ENCODE measurements at places on chromosomes 7 and 10.

GRCh38 chr10:44376472-44377099, 8.3 kb downstream of the CXCL12 start:
- no peak for DNase-seq

GRCh38 chr7:28176174-28176573, 4.4 kb downstream of the JAZF1 start:
- no peak for DNase-seq

- no peak for DNase-seq
Observed at GRCh38 chr7:40800771-40801170, 666.0 kb downstream of the SUGCT start.

- no peak for DNase-seq
Observed at GRCh38 chr7:82423446-82423845, 20.1 kb downstream of the CACNA2D1 start.

DNA sequence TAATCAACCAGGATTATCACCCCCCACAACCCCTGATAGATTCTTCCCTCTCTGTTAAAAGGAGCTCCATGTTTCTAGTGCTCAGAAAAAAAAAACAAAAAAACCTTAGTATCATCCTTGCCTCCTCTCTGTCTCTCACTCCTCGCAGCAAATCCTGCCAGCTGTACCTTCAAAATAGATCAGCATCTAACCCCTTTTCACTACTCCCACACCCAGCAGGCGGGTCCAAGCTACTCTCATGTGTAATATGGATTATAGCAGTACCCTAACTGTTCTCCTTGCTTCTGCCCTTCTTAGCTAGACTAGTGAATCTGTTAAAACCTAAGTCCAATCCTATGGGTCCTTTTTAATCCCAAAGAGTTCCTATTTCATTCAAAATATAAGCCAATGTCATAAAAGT, 667.4 kb downstream of the MAGI2 start:
- DNase-seq: no peak

DNA sequence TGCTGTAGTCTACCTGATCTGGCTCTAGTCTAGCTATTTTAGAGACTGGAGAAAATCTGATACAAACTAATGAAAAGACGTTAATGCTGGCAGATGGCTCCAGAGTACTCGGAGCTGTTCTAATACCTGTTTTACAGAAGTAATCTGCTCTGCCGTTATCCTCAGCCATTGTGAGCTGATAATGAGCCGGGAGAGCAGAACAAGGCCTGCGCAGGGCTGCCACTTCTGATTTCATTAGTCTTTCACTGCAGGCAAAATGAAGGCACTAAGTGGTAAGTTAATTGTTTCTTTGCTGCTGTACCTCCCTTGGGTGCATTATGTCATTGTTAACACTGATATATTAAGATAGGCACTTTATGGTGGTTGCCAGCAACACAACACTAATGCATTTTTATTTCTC, 456.4 kb upstream of the PFKP start:
- no peak for DNase-seq

GRCh38 chr7:44973610-44974401, 5.0 kb downstream of the MYO1G start:
- no peak for DNase-seq

DNA sequence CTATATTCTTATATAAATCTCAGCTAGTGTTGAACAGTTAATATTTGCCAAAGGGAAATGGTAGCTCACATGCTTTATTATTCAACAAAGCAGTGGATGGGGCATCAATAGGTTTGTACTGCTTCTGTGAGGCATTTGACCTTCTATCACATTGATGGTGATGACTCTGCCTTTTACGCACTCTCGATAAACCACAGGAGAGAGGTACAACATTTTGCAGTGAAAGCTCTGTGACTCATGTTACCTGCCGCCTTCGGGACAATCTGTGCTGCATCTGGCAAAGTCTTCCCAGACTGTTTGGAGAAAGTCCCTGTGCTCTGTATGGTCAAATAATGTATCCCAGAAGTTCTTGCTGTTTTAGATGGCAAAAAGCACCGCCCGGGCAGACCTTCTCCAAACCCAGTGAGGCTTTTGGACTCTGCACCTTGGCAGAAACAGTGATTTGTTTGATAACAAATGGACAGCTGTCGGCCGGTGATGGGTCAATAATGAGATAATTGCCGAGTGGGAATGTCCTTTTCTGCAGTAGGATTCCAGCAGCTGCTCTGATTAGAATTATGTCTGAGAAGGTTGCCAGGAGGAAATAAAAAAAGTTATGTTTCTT, 61.0 kb downstream of the PLPP4 start:
- DNase-seq: no peak

DNA sequence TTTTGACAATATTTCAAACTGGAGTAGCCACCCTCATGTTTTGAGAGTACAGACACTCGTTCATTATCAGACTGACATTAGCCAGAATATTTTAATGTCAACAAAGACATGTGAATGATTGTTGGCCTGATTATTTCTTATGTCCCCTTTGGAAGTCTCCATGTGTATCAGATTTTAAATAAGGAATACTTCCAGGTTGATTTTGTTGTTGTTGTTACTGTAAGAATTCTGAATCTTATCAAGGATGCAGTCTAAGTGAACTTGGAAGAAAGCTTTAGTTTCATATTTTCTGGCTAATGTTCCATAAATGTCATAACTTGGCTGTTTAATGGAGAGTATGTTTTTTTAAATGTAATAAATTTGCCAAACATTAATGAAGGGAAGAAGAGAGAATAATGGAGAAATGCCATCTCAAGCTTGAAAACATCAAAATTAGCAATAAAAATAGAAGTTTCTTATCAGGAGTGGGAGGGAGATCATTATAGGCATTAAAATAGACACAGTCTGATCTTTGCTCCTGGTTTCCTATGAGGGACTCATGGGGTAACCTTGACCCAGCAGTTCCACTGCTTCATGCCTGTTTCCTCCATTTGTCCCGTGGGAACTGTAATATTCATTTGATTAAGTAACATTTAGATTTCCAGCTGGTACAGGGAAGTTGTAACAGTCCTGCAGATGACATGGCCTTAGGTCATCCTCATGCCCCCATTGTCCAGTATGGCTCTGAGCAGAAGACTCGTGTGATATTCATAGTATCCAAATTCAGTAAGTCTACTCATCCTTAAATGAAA, 122.4 kb upstream of the KIAA1217 start:
- DNase-seq: no peak

DNA sequence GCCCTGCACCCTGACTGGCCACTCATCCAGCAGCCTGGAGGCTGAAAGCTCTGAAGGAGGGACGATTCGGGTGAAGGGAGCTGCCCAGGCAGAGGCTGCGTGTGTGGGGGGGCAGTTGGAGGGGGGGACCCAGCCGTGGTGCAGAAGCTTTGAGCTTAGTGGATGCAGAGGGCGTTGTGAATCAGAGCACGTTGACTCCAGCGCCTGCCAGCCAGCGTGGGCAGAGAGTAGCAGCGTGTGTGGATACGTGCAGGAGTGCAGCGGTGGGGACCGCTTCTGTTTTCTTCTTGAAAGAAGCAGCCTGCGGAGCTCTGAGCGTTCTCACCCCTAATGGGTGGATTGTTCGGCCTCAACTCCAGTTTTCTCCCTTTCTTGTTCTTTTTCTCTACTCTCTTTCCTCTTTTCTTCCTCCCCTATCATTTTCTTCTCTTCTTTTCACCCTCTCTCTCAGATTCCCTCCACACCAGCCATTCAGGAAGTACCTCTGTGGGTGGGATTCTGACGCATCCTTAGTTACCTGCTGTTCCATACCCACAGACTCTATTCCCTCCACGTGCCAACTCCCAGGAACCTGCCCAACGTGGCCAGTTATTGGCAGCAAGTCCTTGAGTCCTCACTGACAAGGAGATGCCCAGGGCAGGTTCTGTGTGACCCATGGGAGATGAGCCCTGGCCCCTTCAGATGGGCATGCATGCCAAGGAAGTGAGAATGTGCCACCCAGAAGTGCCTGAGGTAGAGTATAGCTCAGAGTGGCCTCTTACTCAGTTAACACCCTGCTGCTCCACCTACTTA, 47.4 kb downstream of the SORCS3 start:
- no peak for DNase-seq

DNA sequence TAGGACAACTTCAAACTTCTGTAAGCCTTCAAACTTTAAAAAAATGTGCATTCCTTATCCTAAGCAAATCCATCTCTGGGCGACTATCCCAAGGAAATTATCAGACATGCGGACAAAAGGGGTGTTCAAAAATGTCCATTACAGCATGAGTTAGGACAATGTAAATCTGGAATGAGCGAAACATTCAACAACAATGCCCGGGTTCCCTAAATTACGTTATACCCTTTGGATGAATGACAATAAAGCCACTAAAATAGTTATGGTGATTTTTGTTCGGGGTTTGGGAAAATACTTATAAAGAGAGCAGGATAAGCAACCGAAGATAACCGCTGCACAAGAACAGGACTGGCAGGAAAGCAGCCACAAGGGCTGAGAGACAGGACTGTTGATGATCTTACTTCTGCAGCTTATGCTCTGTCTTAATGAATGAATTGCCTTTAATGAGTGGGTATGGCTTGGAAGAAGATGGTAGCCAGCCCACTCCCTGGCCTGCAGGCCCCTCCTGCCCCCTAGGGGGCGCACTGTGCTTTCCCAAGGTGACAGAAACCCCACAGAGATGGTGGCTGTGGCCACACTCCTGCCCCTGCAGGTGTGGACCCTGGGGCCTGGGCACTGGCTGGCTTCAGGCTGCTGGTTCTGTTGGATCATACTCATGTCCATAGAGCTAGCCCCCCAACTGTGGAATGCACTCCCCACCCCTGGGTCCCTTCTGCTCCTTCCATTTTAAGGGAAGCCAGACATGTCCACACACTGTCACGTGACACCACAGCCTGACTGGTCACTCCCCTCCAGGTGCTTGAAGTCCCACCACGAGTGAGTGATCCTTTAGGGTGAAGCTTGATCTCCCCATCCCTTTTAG, 45.0 kb downstream of the ZCCHC24 start:
- DNase-seq: no peak

- no peak for DNase-seq
Observed at GRCh38 chr7:54338319-54338718, 203.9 kb upstream of the VSTM2A start.

DNA sequence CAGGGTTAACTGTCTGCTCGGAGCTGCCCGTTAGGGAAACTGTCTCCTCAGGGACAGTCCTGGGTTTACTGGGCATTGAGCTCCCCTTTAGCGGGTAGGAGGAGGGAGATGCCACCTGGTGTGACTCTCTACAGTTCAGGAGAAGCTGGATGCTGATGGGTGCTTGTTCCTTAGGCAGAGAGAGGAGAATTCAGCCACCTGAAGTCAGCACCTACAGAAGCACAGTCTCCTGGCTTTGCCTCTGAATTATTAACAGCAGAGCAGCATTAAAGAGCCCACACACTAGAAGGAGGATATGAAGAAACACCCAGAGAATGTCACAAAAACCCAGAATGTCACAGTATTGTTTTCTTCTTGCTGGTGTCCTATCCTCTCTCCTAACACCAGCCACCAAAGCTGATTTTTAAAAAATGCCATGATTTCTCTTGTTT, 696 bp downstream of the GIMAP4 start:
- no peak for DNase-seq

- no peak for DNase-seq
Observed at GRCh38 chr10:111122127-111122526, 45.3 kb downstream of the ADRA2A start.

DNA sequence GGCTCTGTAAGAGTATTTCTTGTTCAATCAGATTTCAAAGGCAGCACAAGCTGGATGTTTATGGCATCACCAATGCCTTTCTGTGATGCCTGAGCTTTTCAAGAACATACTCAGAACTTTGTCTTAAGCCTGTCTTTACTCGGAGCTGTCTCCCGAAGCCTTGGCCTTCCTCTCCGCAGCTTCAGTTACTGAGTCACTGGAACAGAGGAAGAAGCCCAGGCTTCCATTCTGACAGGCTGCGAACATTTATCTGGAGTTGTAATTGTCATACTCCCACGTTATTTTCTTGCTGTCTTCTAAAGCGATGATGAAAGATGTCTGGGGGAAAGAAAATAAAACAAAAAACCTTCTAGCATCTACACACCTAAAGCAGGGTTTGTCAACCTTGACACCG, 43.9 kb downstream of the GRK5 start:
- DNase-seq: no peak

GRCh38 chr7:71627651-71628050, 495.7 kb downstream of the GALNT17 start:
- no peak for DNase-seq

DNA sequence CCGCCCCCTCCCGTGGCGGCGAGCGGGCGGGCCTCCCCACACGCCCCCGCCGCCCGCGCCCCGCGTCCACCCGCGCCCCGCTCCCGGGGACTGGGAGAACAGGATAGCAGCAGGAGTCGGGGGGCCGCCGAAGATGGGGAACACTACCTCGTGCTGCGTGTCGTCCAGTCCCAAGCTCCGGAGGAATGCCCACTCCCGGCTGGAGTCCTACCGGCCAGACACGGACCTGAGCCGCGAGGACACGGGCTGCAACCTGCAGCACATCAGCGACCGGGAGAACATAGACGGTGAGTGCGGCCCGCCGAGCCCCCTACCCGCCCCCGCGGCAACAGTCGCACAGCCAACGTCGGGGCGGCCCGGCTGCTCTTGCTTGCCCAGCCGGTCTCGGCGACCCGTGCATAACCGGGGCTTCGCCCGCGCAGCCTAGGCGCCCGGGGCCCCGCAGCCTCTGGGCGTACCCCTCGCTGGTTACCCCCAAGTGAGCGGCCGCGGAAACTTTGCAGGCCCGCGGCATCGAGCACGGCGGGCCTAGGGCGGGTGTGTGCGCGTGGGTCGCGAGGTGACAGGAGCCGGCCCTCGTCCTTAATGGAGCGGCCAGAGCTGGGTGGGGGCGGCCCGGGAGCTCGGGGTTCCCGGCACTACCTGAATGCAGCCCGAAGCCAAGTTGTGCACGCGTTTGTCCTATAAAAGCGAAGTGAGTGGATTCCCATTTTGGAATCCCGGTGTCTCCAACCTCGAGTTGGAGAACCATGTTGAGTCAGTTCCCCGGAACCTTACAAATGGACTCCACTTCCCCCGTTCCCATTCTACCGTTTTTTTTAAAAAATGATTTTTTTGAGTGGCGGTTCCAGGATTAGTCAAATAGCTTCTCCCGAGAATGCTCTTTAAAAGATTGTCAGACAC, 863 bp downstream of the CCNY start:
- DNase-seq: no peak

DNA sequence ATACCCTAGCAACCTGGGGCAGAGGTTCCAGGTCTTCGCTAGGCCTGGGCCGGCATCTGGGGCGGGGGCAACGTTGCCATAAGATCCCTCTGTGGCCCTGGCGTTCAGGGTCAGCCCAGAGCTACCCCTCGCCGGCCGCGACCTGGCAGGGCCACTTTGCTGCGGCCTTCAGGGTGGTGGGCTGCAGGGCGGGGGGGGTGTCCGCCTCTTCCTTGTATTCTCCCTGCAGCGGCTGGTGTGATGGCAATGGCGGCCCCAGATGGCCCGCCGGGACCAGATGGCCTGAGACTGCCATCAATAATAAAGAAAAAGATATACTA, 539.2 kb upstream of the POT1 start:
- no peak for DNase-seq

GRCh38 chr7:26307226-26307625, 15.6 kb downstream of the SNX10 start:
- no peak for DNase-seq

DNA sequence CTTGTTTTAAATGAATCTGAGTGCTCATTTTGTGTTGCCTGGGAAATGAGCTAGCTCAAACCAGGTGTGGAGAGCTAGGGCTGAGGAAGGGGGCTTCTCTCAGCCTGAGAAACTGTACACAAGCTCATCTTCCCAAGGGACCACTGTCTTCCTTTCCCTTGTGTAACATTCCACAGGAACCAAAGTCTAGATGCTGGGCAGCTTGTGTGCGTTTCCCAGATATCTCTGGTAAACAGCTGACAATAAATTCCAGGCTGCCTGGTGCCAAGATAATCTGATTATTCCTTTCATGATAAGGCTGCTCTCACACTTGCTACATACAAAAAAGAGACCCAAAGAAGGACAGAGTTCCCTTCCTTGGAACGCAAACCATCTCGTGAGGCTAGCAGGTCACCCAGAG, 33.1 kb upstream of the MKLN1 start:
- DNase-seq: no peak

Measured in AG09319 (cell line).